ENCODE measurements at places on chromosomes 4 and X. TPM values are rescaled to one million over a fixed set of nuclear protein-coding genes. Genes with fewer than 3 reads are reported as not detected.

EVC2 gene
- 10.8 TPM for total RNA-seq

FREM3 gene
- not detected for total RNA-seq

SAT1 gene
- 43.6 TPM for total RNA-seq

IL15 gene
- total RNA-seq, result 6.0 TPM

STAP1 gene
- total RNA-seq, result not detected

PAGE4 gene
- not detected for total RNA-seq

XAGE1A gene
- not detected for total RNA-seq

TEX13C gene
- total RNA-seq, result not detected

RHOXF1 gene
- not detected for total RNA-seq

TKTL2 gene
- total RNA-seq, result 0.16 TPM

ZAR1 gene
- total RNA-seq, result not detected

TBX22 gene
- not detected for total RNA-seq

SMIM10 gene
- 0.31 TPM for total RNA-seq

JADE3 gene
- total RNA-seq, result 2.8 TPM

RPS3A gene
- 3,584 TPM for total RNA-seq

LGI2 gene
- not detected for total RNA-seq

ABCE1 gene
- 171 TPM for total RNA-seq

RAB39B gene
- not detected for total RNA-seq

FGG gene
- total RNA-seq, result not detected

CXCL1 gene
- total RNA-seq, result 3.6 TPM

CSAG3 gene
- not detected for total RNA-seq

GNRHR gene
- total RNA-seq, result not detected

KIAA1210 gene
- total RNA-seq, result not detected

HTN3 gene
- not detected for total RNA-seq

CT47A7 gene
- total RNA-seq, result not detected

WDR17 gene
- total RNA-seq, result not detected

NWD2 gene
- total RNA-seq, result not detected

GAB3 gene
- 7.3 TPM for total RNA-seq

GRIA3 gene
- total RNA-seq, result not detected

PHOX2B gene
- not detected for total RNA-seq

GPR143 gene
- total RNA-seq, result not detected

ADH7 gene
- total RNA-seq, result not detected

NAA11 gene
- total RNA-seq, result not detected

RS1 gene
- not detected for total RNA-seq

COX7B gene
- 380 TPM for total RNA-seq

PPEF2 gene
- not detected for total RNA-seq

OCIAD2 gene
- total RNA-seq, result 10.1 TPM

EGF gene
- 12.3 TPM for total RNA-seq

CHIC1 gene
- 15.8 TPM for total RNA-seq

CYTL1 gene
- total RNA-seq, result not detected

DHX15 gene
- total RNA-seq, result 100 TPM

CLDN22 gene
- total RNA-seq, result not detected

SOX3 gene
- not detected for total RNA-seq

PNMA6F gene
- not detected for total RNA-seq

FGF2 gene
- total RNA-seq, result 5.8 TPM

MAGEA2B gene
- total RNA-seq, result not detected

TIMM8A gene
- 13.8 TPM for total RNA-seq

UGT2B11 gene
- not detected for total RNA-seq

GAGE12J gene
- not detected for total RNA-seq

IQCM gene
- 0.94 TPM for total RNA-seq

COX7B2 gene
- not detected for total RNA-seq

H2BW2 gene
- not detected for total RNA-seq

PAGE2B gene
- not detected for total RNA-seq

HOPX gene
- 9.4 TPM for total RNA-seq

HSD17B11 gene
- 25.1 TPM for total RNA-seq

RNF113A gene
- total RNA-seq, result 18.0 TPM

CXCL8 gene
- 2.1 TPM for total RNA-seq

PAPSS1 gene
- 53.0 TPM for total RNA-seq

AGTR2 gene
- not detected for total RNA-seq
